ENCODE measurements at places on chromosomes 2 and 18.
A peak's percentile ranks its signal among the peaks of the same experiment; 100 is the strongest.

- DNase-seq, result no peak
These were observed 368.0 kb upstream of the MYT1L start for GRCh38 chr2:2699121-2699505.

- no peak for DNase-seq
These were observed 1481.6 kb upstream of the PIK3C3 start for GRCh38 chr18:40473221-40474029.

- DNase-seq, result no peak
These were observed 47.5 kb downstream of the ZFP36L2 start for GRCh38 chr2:43178602-43179542.

- DNase-seq, result peak; percentile 62
These were observed 40.6 kb upstream of the RNU4ATAC start for GRCh38 chr2:121489911-121490583.

DNA sequence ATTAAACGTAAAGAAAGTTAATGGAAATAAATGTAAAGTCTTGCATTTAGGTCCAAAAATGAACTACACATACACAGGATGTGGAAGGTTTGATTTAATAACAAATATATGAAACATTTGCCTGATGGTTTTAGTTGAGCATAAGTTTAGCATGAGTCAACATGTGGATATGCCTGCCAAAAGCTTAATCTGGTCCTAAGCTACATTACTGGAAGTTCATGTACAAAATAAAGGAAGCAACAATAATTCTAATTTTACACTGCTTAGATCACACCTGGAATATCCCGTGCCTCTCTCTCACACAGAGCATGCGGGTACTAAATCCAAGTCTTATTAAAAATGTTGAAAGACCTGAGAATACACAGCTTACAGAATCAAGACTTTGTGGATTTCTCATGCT lies 276.5 kb upstream of the NRP2 start:
- DNase-seq, result no peak

GRCh38 chr2:135005753-135006152 lies 41.5 kb downstream of the MAP3K19 start:
- no peak for DNase-seq
